B cell (primary cell): ENCODE measurements at places on chromosomes 12 and 14.

GRCh38 chr14:71290301-71290700 lies 383.0 kb downstream of the PCNX1 start:
- no peak for DNase-seq

GRCh38 chr12:65557438-65558181 lies 266.7 kb upstream of the HMGA2 start:
- no peak for DNase-seq

DNA sequence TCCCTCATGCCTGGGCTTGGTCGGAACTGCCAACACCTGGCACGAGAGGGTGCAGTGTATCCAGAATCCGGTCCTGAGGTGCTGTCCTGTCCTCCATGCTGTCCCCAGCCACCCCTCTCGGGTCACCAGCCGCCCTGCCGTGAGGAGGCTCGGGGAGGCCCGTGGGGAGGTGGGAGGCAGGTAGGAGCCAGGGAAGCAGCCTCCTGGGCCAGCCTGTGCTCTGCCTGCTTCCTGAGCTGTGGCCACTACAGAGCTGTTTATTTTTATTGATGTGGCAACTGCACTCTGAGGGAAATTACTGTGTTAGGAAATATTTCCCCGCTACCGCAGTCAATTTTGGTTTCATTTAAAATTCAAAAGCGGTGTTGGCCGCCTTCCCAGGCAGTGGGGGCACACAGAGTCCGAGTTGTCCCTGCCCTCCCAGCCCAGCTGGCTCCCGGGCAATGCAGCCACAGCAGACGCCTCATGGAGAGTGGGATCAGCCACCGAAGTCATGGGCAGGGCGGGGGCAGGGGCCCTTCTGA lies 18.3 kb downstream of the NOC4L start:
- DNase-seq: no peak

GRCh38 chr14:41899416-41899815 lies 292.7 kb downstream of the LRFN5 start:
- DNase-seq: no peak

- DNase-seq: no peak
These were observed 1111.5 kb downstream of the TRHDE start for GRCh38 chr12:73383584-73384222.

- no peak for DNase-seq
These were observed 16.7 kb downstream of the COPZ1 start for GRCh38 chr12:54341378-54342300.

DNA sequence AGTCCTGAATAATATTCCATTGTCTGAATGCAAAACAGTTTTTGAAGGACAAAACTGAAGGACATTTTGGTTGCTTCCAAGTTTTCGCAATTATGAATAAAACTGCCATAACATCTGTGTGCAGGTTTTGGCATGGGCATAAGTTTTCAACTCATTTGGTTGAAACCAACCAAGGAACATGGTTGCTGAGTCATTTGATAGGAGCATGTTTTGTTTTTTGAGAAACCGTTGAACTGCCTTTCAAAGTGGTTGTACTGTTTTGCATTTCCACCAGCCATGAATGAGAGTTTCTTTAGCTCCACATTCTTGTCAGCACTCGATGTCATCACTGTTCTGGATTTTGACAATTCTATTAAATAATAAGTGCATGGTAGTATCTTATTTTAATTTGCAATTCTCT lies 23.0 kb upstream of the GSG1 start:
- no peak for DNase-seq

- DNase-seq: no peak
These were observed 19.7 kb upstream of the FAM222A start for GRCh38 chr12:109693653-109694600.

- DNase-seq: no peak
These were observed 260.3 kb downstream of the ADGRD1 start for GRCh38 chr12:131213896-131214442.
